ENCODE measurements at places on chromosomes 3 and 15.

DNA sequence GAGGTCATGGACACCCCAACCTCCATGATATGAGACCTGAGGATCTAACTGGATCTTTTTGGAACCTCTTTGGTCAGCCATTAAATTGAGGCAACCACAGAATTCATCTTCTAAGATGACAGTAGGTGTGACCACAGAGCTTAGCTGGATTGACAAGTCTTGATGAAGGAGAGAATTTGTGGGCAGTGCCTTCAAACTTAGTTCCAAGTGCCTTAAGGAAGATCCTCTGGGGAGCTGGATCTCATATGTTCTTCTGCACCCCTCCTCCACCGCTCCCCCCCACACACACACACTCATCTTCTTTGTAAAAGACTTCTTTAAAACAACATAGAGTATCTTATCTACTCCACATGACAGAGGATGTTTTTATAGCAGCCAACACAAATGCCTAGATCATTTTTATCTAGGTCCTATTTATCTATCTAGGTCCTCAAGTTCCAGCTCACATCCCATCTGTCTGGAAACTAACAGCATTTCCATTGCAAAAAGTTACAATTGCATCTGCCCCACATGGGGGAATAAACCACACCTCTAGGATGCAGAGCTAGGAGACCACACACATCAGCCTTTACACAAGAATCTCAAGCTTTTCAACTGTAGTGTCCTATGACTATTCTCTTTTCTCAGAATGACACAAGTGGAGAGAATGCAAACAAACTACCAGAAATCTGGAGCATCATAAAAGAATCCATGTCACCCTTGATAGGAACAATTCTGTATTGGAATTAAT lies 37.4 kb downstream of the WWTR1 start:
- no peak for DNase-seq

- no peak for DNase-seq
Observed at GRCh38 chr3:57706462-57706861, 13.6 kb upstream of the DENND6A start.

DNA sequence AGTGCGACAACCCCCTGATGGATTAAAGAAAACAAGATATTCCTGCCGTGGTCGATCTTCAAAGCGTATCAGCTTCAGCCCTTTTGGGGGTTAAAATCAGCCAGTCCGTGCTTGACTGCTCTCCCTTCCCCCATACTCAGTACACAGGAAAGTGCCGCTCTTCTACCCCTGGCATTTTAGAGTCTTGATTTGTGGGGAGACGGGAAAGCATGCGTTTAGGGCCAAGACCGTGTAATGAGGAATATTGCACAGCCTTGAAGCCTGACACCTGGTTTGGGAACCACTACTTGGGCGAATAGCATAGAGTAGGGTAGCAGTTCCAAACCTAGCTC lies 540 bp upstream of the EDC3 start:
- DNase-seq, result no peak

- no peak for DNase-seq
Observed at GRCh38 chr3:72273615-72274014, 488.7 kb upstream of the PROK2 start.

DNA sequence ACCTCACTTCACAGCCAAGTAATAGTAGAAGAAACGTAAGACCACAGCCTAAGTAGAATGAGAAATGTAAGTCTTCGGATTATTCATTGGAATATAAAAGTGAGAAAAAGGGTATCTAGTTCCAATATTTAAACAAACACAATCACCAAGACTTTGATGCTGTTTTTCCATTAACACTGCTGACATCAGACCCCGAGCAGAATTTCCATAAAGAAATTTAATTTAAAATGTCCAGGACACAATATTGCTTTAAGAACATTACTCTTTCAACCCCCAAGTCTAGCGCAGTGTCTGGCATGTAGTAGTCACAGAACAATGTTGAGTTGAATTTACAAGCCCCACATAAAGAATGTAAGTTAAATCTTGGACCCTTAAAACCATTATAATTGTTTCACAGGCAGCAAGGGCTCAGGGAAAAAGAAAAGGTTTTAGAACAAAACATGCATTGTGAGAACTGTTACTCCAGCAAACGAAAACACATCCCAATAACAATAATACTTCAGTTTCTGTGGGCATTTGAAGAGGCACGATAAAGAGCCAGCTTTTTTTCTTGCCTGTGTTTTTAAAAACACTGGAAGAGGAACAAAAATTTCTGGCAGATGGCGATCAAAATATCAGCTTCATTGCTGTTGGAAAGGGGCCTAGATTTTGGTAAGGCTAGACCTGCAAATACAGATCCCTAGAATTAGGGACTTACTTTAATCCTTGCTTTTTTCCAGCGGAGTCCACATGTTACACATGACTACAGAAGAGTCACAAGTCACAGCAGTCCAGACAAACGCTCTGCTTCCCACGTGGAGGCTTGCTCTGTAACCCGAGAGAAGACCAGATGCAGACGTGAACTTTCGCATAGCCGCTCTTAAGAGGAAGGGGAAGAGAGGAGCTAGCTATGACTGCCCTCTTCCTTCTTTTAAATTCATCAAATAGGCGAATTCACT lies 77.9 kb upstream of the IGSF10 start:
- no peak for DNase-seq

GRCh38 chr3:114234745-114235144 lies 2.6 kb downstream of the ZNF80 start:
- no peak for DNase-seq
